ENCODE measurements at places on chromosomes 16 and 17. TPM values are rescaled to one million over a fixed set of nuclear protein-coding genes. Genes with fewer than 3 reads are reported as not detected.

ARRB2 gene
- polyA plus RNA-seq, result 23.7 TPM

HCRT gene
- polyA plus RNA-seq, result not detected

CMTM2 gene
- not detected for polyA plus RNA-seq

MYH2 gene
- polyA plus RNA-seq, result not detected

TRIM47 gene
- not detected for polyA plus RNA-seq

EPX gene
- not detected for polyA plus RNA-seq

DNAH17 gene
- polyA plus RNA-seq, result not detected

ADCY9 gene
- polyA plus RNA-seq, result 0.18 TPM

- DNase-seq, result peak; percentile 77
Measured at GRCh38 chr17:82751171-82751570, 694 bp upstream of the TBCD start.

GRCh38 chr16:53626811-53627210, 76.8 kb downstream of the RPGRIP1L start:
- DNase-seq, result no peak

DNA sequence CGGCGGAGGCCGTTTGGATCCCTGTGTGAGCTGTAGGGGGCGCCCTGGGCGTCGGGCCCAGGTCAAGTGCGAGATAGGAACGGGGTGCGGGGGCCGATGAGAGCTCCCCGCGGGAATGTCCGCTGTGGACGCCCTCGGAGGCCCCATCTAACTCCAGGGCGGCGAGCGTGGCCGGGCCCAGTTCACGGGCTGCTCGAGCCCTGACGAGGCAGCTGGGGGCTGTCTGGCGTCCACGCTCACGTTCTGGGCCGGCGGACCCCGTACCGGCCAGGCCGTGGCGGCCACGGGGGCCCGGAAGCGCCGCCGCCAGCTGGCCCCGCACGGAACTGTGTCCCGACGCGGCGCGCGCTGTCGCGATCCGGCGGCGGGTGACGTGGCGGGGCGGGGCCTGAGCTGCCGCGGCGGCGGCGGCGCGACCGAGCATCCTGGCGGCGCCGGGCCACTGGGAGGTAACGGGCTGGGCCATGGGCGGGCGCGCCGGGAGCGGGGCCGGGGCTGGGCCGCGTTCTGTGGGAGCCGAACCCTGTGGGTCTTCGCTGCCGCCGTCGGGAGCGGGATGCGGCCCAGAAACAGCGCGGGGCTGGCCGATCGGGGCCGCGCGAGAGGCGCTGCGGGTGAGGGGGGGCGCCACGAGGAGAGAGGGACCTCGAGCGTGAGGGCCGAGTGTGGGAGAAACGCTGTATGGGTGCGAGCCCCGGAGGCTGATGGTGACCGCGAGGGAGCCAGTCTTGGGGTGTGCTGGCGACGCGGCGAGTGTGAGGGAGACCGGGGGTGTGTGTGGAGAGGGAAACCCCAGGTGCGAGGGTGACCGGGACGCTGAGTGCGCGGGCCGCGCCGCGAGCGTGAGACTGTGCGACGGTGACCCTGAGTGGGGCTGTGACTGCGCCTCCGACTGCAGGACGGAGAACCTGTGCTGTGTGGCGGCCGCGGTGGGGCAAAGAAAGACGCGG, at the start of gene SLC7A6:
Gene SLC7A6 (plus strand): TSS at position 399 of the 950 bp plus-strand sequence. CDS start 10,201 bp downstream, outside the sequence.
- DNase-seq, result peak; percentile 86

DNA sequence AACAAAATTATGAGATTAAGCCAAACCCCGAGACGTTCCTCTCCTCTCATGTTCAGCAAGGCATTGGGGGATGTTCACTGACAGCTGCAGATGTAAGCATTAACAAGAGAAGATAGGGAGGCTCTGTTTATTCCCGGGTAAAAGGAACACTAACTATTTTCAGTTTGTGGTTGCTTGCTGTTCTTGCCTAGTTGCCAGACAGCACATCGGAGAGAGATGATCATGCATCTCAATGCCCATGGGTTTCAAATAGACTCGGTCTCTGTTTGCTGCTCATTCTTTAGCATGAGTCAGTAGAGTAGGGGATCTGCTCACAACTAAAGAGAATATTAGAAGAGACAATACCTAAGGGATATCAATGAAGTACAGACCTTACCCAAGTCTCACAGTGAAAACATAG, 78.3 kb downstream of the TMEM100 start:
- DNase-seq, result no peak

DNA sequence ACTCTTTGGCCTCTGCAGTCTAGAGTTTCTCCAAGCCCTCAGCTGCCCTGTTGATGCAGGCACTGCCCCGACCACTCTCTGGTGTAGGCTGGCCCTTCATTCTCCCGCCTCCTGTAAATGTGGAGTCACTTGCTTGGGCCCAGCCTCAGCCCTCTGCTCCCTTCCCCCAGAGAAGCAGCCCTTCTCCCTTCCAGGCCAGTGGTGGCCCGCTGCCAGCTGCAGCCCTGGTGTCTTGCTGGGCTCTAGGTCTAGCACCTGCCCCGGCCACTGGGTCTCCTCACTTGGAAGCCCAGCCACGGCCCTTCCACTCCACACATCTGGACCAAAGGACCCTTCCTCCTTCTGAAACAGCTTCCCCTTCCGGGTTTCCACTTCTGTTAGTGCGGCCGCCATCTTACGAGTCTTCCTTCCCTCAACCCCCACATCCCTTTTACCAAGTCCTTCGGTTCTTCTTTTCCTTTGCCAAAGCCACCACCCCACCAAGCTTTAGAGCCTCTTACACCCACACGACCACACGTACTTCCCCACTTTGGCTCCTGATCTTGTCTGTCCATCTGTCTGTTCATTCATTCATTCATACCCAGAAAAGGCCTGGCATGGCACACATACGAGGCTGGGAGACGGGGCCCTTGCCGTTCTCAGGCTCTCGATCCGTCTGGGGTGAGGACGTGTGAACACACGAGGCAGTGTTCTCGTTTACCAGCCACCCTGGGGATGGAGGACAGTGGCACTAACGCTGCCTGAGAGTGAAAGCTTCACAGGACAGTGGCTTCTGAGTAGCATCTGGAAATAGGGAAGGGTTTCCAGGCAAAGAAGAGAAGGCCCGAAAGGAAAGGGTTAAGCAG, 68.0 kb downstream of the ABR start:
- no peak for DNase-seq

GRCh38 chr16:11620243-11621003, 33.7 kb upstream of the LITAF start:
- DNase-seq, result no peak

DNA sequence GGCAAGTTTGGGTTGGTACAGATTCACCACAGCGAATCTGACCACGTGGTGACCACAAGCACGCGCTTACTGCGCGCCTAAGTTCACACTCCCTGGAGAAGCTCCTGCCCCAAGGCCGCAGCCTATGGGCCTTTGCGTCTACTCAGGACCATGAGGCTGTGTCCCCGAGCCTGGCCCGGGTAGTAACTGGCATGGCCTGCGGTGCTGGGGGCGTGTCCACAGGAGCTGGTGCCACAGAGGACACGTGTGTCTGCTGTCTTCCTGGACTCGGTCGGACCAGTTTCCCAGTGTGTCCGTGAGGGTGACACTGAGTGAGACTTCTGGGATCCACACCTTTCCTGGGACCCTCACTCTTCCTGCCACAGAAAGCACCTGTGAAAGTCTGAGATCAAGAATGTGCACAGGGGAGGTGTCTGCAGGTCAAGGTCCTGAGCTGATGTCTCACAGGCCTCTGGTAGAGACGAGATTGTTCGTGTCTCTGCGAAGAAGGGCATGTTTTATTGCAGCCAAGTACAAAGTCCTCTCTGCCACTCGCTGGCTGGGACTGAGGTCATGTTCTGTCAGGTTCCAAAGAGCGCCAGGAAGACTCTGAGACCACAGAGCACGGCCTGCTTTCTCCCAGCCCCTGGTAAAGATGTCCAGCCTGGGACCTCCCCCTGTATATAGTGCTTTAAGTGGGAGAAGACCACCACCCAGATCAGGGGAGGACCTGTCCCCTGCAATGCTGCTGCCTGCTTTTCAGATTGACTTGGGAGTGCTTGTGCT, 25.2 kb upstream of the CAPN15 start:
- DNase-seq, result no peak

DNA sequence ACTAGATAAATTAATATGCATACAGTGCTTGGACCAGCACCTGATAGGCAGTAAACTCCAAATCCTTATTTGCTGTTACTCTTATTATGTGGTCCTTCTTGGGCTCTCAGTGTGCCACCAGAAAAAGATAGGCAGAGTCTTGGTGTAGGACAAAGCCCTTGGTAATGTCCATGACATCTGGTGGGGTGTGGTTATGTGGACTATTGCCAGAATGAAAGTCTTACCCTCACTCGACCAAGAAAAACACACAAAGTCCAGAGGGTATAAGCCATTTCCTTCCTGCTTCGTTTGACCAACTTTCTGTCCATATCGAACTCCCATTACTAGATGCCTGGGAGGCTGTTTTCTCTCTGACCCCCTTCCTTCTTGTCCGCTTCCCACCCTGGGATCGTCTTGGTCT, 140.9 kb downstream of the UTP18 start:
- no peak for DNase-seq

- DNase-seq, result no peak
Measured at GRCh38 chr16:86671486-86672178, 93.3 kb downstream of the FOXL1 start.

GRCh38 chr16:87384162-87384874, 742 bp upstream of the FBXO31 start:
- no peak for DNase-seq

DNA sequence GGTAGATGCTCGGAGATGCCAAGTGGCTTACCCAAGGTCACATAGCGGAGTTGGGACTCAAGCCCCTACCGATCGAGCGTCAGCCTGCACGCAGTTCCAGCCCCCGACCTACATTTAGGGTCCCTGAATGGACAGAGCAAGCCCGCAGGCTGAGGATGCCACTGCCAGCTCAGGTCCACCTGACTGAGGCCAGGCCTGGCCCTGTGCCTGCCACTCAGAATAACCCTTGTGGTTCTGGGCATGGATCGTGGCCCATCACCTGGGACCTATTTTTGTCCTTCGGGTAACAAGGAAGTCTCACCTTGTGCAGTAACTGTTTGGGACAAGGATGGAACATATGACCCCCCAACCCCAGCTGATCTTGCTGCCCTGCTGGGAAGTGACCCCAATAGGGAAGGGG, 17.1 kb downstream of the CDH16 start:
- no peak for DNase-seq

GRCh38 chr17:77815127-77815905, 143.2 kb upstream of the TNRC6C start:
- no peak for DNase-seq

- no peak for DNase-seq
Measured at GRCh38 chr16:47638175-47638574, 177.0 kb downstream of the PHKB start.

DNA sequence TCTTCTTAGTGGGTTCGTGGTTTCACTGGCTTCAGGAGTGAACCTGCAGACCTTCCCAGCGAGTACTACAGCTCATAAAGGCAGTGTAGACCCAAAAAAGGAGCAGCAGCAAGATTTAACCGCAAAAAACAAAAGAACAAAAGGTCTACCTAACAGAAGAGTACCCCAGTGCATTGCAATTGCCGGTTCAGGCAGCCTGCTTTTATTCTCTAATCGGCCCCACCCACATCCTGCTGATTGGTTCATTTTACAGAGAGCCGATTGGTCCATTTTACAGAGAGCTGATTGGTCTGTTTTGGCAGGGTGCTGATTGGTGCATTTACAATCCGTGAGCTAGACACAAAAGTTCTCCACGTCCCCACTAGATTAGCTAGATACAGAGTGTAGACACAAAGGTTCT, 2.0 kb upstream of the ARRB2 start:
- DNase-seq, result peak; percentile 42

- DNase-seq, result no peak
Measured at GRCh38 chr17:59558953-59559352, 6.5 kb upstream of the DHX40 start.

DNA sequence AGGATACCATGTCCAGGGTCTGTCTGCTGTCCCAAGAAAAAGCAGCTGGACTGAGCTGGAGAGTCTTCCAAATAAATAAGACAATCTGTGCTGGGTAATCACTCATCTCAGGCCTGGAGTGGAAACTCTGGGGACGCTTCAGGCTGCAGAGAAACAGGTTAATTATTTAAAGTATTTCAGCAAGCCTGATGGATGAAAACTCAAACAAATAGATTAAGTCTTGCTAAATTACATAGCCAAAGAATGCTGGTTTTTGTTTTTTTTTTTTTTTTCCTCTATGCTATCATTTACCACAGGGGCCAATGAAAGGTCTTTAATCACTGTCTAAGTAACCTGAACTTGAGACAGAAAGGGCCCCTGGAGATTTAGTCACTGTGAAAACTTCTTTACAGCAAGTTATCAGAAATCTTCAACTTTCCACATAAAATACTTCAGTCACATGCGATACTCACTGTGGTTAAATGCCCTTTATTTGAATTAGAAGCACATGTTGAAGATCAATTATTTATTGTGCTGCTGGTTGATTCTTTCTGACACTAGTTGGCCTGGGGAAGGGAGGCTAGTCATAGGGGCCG, 31.0 kb upstream of the KCNJ2 start:
- DNase-seq, result no peak

GRCh38 chr16:67270931-67271338, 8.4 kb upstream of the PLEKHG4 start:
- no peak for DNase-seq

- DNase-seq, result no peak
Measured at GRCh38 chr16:46736695-46737094, 11.4 kb downstream of the MYLK3 start.

DNA sequence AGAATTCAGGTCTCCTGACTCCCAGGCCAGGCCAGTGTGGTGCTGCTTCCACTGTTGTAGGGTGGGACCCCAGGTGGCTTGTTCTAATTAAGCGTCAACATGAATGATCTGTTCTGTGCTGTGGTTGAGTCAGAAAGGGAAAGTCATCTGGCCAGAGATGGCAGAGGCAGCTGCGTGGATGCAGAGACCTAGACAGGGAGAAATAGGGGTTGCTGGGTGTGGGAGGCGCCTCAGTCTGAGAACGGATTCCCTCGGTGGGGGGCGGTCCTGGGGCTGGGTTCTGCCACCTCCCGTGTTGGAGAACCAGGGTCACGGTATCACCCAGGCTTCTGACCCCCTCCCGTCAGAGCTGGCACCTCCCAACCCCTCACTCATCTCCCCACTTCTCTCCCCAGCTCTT, 5.6 kb downstream of the FBRS start:
- no peak for DNase-seq

- no peak for DNase-seq
Measured at GRCh38 chr17:16927641-16928321, 44.1 kb downstream of the TNFRSF13B start.

- no peak for DNase-seq
Measured at GRCh38 chr17:78276098-78276887, 44.9 kb downstream of the TMEM235 start.
